ENCODE measurements at places on chromosomes 4 and X.
A peak's percentile ranks its signal among the peaks of the same experiment; 100 is the strongest.

GRCh38 chr4:77865259-77865658 is 2.6 kb downstream of the MRPL1 start:
- DNase-seq, result peak; percentile 37

DNA sequence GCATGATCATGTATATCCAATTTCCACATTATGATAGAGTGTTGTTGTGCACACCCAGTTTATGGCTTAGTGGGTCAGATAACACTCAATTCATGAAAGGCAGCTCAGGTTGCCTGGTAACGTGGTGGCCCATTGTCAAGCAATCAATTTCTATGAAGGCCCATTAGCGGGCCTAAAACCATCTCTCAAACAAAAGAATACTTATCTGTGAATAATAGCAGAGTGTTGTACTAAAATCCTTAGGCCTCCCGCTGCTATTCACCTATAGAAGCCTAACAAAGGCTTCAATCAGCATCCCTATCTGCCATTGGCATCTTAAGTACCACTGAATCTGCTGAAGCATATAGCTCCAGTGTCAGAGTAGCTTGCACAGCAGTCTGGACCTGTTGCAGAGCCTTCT is 849.6 kb upstream of the POU3F4 start:
- DNase-seq, result no peak

GRCh38 chr4:127616898-127617297 is 15.9 kb upstream of the INTU start:
- DNase-seq, result no peak

- DNase-seq, result no peak
These were observed 38.1 kb upstream of the RASGEF1B start for GRCh38 chr4:81509822-81510221.

DNA sequence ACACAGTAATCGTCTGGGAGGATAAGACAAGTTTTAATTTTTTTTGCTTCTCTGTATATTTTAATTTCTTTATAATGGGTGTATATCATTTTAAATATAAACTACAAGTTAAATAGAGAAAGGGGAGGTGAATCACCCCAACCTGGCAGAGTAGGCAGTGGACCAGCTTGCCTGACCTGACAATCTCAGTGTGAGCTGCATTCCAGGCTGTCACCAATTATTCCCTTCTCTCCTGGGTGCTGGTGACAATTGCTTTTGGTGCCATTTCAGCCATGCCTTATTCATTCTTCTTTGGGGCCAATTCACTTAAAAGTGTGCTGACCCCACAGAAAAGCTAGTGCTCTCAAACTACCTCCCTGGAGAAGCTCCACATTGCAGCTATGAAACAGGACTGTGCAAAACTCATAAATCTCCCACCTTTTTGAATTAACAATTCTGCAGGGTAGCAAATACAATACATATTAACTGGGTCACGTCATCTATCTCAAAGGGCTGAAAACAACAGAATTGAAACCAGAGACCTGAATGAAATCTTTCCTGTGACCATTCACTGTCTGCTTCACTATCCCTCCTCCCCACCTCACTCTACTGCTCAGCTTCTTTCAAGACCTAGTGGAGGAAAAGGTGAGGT is 359.0 kb downstream of the HS3ST1 start:
- no peak for DNase-seq

DNA sequence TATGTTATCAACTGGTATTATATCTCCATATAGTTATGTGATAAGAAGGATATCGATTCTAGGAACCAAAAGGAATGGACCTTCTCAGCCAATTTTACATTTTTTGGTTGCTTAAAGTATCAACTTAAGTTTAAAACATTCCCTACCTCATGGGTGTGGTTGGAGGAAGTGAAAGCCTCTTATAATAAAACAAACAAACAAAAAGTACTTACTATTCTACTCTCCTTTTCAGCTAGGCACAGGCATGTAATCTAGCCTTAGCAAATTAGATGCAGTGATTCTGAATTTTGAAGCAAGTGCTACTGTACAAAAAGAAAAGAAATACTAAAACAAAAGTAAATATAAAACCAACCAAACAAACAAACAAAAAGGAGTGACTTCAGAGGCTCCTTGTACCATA is 485.4 kb downstream of the C4orf33 start:
- DNase-seq, result no peak

DNA sequence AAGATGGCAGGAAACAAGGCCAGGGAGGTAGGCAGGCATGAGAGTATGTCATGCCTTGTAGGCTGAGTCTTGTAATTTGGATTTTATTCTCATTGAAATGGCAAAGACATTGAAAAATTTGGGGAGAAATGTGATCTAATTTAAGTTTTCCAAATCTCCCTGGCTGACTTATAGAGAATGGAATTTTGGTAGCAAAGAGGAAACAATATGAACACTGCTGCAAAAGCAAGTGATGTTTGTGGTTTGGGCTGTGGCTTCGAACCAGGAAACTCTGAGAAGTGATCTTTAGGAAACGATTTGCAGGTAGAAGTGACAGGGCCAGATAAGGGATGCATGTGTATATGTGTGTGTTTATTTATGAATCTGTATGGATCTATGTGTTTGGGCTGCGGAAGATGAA is 35.6 kb downstream of the ARSJ start:
- DNase-seq, result no peak

GRCh38 chr4:168857546-168858314 is 152.3 kb downstream of the CBR4 start:
- DNase-seq, result no peak

DNA sequence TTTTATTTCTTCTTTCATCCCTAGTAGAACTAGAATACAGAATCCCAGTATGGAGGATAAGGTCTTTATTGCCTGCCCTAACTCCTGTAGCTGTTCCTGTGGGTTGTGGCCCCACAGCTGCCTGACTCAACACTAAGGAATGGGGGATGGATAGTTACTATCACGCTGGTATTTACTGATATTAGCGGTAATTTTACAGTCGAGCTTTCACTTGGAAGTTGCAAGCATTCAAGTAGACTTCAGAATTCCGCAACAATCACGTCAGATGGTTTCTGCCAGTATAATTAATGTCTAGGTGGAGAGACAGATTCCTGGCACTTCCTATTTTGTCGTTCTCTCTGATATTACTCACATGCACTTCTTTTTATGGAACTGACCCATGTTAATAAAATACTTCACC is 489.8 kb downstream of the PABPC4L start:
- no peak for DNase-seq

DNA sequence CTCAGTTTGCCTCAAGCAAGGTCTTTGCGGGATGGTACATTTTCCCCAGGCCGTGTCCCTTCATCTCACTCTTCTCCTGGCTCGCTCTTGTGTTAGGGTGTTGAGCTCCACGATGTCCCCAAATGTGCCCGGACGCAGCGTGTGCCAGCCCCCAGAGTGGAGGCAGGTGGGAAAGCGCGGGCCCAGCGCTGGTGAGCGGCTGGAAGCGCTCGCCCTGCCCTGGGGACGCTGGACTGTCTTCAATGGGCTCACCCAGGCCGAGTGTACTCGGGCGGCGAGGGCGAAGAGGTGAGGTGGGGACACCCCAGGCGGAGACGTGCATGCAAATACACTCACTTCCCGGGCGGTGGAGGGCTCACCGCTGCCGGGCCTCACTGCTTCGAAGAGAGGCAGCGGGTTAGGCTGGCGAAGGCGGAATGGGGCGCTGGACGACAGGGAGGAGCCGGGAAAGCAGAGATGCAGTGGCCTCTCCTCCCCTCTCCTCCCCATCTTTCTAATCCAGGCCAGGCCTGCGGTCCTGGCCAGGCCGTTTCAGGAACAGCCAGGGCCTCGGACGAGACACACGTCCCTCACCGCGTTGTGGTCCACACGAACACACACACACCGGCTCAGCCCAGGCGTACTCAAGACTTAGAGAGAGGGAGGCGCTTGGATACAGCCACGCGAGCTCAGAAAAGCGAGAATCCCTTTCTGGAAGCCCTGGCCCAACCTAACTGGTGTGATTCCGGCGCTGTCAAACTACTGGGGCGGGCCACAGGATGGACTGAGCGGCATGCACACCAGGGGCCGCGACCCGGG is 2.2 kb downstream of the NKX6-1 start:
- DNase-seq, result no peak

DNA sequence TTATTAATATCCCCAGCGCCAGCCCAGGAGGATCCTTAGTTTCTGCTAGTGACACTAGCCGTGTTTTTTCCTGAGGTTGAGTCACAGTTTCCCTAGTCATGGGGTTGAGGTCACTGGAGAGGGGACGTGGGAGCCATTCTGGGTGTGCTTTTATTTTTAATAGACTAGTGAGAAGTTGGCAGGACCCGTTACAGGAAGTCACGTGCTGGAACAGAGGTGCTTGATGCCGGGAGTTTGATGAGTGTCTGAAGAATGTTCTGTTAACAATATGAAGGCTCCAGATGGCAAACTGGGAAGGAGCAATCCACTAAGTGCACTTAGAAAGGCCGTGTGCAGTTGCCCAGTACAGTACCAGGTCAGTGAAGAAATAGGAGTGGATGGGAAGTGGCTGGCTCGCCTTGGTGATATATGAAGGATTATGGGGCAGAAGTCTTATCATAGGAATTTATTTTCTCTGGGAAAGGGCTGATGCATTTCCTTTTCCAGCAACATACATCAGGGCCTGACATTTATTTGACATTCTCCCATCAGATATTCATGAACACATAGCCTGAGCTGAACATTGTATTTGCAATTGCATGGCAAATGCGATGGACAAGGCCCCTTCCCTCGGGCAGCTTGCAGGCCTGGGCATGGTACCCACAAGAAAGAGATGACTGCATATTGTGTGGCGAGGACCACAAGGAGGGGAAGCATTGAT is 291.8 kb downstream of the FBXW7 start:
- DNase-seq, result no peak

GRCh38 chr4:184096561-184097240 is 121.0 kb downstream of the ENPP6 start:
- DNase-seq, result no peak

GRCh38 chr4:105236916-105237311 is 90.2 kb downstream of the TET2 start:
- no peak for DNase-seq

DNA sequence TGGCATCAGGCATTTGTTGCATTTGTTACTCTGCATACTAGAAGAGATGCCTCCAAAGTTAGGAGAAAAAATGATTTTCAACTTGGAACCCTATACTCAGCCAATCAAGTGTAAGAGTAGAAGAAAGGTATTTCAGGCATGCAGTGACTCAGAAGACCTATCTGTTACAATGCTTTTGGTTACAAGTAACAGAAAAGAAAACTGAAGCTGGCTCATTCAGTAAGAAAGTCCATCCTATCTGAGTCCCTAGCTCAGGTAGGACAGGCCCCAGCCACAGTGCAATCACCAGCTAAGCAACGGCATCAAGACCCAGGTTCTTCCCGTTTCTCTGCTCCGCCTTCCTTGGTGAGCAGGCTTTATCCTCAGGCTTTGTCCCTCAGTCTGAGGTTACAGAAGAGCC is 23.3 kb downstream of the MECP2 start:
- DNase-seq, result no peak

- no peak for DNase-seq
These were observed 47.4 kb upstream of the KDR start for GRCh38 chr4:55172694-55173287.

- no peak for DNase-seq
These were observed 27.1 kb upstream of the SLC25A6 start for GRCh38 chrX:1418901-1419544.

DNA sequence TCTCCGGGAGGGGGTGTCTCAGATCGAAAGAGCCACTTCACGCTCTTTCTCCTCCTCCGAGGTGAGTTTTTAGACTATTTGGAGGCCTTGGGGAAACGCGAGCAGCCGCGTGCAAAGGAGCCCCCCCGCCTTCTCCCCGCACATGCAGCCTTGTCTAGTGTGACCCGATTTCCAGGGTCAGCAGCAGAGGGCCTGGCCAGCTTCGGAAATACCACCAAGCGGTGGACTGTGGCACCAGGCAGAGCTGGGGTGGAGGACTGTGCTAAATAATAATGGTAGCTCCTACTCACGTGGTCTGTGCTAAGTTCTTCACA is 79.3 kb upstream of the BCOR start:
- DNase-seq, result no peak

- DNase-seq, result no peak
These were observed 486.5 kb downstream of the GRXCR1 start for GRCh38 chr4:43379016-43379415.

DNA sequence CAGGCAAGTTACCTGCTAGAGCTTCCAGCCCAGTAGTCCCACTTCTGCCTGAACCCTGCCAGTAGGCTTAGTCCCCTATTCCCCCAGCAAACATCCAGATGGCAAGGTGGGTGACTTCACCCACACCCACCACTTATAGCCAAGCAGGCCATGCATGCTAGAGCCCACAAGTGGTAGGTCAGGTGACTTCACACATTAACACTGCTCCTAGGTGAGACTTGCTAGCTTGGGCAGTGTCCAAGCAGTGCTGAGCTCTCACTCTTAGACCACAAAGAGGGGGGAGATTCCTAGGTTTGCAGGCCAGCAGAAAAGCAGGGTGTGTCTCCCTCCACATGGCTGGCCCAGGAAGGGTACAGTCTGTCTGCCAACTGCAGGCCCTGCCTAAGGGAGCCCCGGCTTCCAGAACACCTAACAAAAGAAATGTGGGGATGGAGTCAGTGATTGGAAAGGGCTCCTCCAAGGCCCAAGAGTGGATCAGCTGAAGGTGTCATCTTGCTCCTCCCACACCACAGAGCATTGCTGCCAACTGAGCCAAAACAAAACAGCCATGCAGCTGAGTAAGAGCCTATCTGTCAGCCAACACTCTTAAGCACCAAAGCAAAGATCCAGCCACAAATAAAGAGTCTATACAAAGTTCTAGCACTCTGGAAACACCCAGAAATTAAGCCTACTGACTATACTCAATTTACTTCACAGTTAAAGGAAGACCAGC is 158.1 kb upstream of the USP38 start:
- DNase-seq, result no peak

DNA sequence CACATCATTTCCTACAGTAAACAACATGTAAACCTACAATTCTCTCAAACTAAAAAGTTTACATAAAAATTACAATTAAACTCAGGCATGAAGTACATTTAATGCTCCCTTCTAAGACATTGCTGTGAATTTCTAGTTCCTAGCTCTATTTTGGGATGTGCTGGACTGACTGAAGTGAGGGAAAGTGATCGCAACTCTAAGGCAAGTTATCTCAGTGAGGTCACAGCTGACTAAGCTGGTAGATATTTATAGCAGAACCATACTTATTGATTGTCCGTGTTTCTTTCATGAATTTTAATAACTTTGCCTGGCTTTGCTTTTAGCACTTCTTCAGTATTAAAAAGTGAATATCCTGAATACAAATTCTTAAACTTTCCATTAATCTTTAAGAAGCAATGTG is 570.4 kb upstream of the GALNTL6 start:
- no peak for DNase-seq

GRCh38 chr4:76690906-76691275 is 207.1 kb downstream of the SOWAHB start:
- DNase-seq, result no peak

DNA sequence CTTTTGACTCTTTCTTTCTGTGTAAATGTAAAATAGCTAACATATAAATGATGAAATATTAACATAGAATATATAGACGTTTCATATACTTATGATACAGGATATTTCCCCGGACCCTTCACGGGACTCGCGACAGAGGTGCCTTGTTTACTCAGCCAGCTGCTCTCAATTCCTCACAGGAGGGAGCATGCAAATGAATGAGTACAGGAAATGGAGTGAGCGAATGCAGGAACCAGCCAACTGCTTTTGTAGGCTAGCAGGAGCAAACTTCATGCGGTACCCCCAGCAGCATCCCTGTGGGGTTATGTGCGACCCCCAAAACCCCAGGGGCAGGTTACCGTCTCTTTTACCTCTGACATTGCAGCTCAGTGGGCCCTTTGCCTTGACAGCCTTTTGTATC is 110.3 kb upstream of the PDHA2 start:
- no peak for DNase-seq

Measured in NCI-H510A (cell line).